Left hindlimb (tissue), 1 donor: ENCODE measurements at places on chromosomes 16 and 17.
A peak's percentile ranks its signal among the peaks of the same experiment; 100 is the strongest.

- DNase-seq = peak; percentile 98
Observed at GRCh38 chr17:57874434-57875289, 24.8 kb upstream of the MRPS23 start.

- DNase-seq = no peak
Observed at GRCh38 chr16:79862601-79863000, 262.1 kb upstream of the MAF start.

DNA sequence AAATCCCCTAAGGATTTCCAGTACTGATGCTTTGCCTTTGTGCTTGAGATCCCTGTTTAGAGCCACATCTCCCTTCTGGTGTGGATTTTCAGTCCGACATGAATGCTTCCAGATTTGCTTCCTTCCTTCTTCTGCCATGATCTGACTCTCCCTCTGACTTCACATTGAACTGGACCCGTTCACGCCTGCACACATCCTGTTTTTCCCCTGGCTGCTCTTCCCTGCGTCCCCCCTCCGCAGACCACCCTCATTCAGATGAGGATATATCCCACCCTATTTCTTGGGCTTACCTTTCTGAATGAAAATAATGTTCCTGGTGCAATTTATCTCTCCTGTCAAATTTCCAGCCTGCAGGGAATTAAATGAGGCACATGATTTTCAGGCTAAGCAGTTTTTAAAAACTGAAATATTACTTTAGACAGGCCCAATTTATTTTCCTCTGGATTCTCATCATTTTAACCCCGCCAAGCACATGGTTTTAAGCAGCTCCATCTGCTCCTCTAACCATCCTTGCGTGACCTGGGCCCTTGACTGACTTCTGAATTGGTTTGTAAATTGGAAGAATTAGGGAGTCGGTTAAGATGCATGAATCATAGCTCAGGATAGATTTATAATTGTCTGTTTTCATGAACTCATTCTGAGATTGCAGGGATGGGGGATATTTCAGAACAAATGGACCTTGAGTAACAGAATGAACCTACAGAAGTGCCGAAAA, 59.2 kb downstream of the BMERB1 start:
- peak; percentile 52 for DNase-seq

DNA sequence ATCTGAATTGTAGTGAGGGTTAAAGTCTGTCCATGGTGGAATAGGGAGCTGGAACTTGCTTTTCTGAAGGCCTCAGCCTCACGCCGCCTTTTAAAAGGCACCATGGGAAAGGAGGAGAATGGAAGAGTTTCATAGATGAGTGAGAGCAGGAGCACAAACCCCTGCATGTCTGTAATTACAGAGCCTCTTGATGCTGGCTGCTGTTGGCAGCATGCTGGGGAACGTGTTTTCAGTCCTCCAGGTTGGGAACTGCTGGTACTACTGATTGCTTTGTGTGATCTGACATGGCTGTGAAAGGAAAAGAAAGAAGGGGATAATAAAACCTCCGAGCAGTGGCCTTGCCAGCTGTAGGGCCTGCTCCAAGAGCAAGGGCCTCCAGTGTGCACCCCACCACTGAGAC, 16.8 kb upstream of the DYNLL2 start:
- no peak for DNase-seq

DNA sequence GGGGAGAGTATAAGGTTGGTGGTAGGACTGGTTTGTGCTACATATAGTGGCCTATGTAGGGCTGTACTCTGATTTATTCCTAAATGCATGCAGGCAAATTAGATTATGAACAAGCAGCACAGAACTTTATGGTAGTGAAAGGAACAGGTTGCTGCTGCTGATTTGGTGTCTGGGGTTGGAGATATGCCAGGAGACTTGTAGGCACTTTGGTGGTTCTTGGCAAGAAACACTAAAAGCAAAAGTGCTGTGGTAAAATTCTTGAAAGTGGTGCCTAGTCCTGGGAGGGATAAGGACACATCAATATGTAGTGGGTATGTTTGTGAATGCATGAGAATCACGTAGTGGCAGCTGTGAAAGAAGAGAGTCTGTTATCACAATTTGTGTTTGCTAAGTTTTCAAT, 2126.0 kb downstream of the TP53TG3F start:
- no peak for DNase-seq

GRCh38 chr16:86024210-86024609, 125.2 kb downstream of the IRF8 start:
- DNase-seq = no peak

- DNase-seq = no peak
Observed at GRCh38 chr16:14289692-14290340, 218.7 kb downstream of the MRTFB start.

- peak; percentile 43 for DNase-seq
Observed at GRCh38 chr17:19338031-19338990, 24.2 kb downstream of the B9D1 start.

GRCh38 chr17:39740357-39741111, 2.8 kb downstream of the GRB7 start:
- DNase-seq = peak; percentile 34

DNA sequence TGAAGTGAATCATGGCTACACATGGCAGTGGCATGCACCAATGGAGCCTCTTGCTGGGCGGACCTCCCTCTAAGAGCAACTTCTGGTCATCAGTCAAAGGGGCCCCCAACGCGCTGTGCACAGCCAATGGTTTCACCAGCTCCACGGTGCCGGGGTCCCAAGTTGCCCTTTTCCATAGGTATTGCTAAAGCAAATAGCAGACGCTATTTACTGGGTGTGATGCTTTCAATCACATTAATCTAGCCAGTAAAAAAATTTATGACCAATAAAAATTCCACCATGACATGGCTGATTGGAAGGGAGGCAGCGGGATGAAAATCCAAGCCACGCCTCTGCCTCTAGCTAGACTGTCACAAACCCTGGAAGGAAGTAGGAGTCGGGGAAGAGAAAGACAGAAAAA, 680.3 kb upstream of the SOX9 start:
- no peak for DNase-seq

GRCh38 chr17:82876602-82877379, 37.0 kb upstream of the ZNF750 start:
- DNase-seq = peak; percentile 85

- DNase-seq = no peak
Observed at GRCh38 chr17:728911-729310, 3.5 kb upstream of the TLCD3A start.

DNA sequence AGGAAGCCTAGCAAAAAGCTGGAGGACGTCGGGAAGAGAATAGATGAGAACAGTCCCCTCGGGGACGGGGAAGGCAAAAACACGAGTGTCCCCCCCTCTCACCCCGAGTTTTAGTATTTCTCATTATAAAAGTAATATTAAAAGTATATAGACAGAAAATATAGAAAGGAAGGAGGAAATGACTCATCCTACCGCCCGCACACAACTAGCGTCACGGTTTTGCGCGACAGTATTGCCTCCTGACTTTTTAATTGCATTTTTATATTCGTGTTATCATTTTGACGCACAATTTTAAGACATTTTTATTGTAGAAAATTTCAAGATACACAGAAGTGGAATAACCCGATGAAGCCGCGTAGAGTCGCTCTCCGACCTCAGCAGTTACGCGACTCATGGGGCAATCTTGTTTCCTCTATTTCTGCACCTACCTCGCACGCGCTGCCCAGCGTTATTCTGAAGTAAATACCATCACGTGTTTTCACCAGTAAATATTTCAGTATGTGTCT, 652 bp upstream of the SLC25A19 start:
- no peak for DNase-seq

DNA sequence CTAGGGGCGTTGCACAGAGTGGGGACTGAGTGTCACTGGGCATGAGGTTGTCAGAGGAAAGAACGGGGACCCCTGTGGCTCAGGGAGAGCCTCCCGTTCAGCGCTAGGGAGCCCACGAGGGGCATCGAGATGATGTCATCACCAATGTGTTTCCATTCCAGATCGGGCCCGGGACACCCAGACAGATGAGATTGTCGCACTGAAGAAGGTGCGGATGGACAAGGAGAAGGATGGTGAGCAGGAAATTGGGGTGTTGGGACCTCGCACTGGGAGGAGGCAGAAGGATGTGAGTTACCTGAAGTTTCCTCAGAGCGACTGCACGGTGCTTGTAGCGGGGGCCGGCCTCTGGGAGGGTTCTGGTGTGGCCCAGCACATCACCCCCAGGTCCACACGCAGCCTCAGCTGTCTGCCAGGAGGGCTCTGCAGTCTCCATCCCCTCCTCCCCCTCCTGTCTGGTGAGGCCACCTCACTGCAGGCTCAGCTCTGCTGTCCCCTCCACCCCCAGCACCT, 4.0 kb downstream of the CDK10 start:
- DNase-seq = no peak

DNA sequence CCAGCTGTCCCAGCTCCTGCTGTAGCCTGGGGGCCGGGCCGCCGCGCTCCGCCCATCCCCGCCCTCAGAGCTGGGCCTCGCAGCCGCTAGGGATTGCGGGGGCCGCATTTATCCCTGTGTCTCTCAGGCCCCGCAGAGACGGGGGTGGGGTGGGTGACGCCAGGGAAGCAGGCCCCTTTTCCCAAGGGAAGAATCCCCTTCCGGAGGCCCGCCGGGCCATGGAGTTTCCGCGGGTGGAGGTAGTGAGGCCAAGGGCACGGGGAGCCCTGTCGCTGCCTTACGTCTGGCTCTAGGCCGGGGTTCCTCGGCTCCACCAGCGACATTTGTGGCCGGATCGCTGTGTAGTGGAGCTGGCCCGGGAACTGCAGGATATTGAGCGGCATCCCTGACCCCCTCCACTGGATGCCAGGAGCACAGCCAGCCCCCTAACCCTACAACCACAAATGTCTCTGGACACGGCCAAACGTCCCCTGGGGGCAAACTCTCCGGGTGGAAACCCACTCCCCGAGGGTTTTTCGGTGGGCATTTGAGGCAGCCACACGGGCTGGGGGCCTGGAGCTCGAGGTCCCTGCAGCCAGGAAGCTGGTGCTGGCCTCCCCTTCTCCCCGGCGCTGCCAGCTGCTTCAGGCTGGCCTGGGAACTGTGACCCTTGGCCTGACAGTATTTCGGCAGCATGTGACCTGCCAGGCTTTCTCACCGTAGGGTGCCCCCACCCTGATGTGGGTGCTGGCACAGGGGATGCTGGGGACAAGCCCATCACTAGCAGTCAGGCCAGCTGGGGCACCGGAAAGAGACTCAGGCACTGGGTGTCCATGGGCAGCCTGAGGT, 12.0 kb upstream of the CD300A start:
- DNase-seq = no peak

GRCh38 chr16:78005881-78006280, 16.5 kb upstream of the CLEC3A start:
- DNase-seq = no peak

GRCh38 chr17:4405038-4405669, 28.6 kb upstream of the SPNS3 start:
- DNase-seq = no peak

- no peak for DNase-seq
Observed at GRCh38 chr17:72977771-72978417, 114.6 kb downstream of the SLC39A11 start.

- no peak for DNase-seq
Observed at GRCh38 chr16:11171757-11172299, 84.2 kb downstream of the SOCS1 start.

GRCh38 chr17:58811290-58811689, 55.6 kb downstream of the PPM1E start:
- DNase-seq = no peak

DNA sequence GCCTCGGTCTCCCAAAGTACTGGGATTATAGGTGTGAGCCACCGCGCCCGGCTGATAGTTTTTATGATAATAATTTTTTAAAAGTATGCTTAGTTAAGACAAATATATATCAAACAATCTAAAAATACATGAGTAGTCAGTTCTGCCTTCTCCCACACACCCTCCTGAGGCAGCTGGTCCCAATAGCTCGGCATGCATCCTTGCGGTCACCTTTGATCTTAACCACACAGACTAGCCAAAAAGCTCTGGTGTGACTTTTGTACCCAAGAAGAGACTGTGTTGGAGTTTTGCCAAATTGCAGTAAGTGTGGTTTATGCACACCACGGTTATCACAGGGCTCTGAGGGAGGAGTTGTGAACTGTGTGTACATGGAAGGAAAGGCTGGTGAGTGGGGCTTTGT, 25.6 kb downstream of the ATP6V0A1 start:
- DNase-seq = no peak

DNA sequence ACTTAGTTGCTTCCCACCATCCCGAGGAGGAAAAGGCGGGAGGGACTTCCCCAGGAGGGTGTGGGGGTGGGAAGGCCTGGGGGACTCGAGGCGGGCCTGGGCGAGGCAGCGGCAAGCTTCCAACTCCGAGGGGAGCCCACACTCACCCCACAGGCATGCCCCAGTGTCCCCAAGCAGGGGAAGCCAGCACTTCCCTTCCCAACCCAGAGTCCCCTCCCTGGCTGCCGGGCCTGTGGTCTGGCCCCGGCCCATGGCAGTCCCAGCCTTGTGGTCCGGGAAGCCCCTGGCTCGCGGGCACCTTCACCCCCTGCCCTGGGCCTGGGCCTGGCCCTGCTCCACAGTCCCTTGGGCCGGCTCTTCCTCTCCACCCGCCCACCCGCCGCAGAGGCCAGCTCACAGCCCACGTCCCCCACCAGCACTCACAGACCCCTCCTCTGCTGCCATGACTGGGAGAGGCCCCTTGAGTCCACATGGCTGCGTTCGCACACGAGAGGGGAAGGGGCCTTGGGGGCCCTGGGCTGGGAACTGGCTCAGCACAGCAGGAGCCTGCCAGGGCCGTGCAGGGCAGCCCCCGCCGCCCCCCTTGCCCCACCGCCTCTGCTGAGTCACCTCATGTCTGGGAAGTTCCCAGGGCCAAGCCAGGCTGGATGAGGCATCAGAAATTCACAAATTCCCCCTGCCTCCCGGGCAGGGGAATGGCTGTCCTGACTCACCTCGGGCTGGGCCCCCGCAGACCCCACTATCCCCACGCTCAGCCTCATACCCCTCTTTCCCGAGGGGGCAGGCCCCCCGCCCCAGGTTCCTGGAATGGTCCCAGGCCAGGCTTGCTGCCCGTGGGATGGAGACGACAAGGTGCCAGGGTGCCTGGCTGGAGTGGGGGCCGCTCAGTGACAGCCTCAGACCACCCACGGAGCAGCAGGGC, 27.8 kb downstream of the BAHCC1 start:
- peak; percentile 91 for DNase-seq

- peak; percentile 85 for DNase-seq
Observed at GRCh38 chr16:89167425-89167941, 4.1 kb upstream of the CDH15 start.

DNA sequence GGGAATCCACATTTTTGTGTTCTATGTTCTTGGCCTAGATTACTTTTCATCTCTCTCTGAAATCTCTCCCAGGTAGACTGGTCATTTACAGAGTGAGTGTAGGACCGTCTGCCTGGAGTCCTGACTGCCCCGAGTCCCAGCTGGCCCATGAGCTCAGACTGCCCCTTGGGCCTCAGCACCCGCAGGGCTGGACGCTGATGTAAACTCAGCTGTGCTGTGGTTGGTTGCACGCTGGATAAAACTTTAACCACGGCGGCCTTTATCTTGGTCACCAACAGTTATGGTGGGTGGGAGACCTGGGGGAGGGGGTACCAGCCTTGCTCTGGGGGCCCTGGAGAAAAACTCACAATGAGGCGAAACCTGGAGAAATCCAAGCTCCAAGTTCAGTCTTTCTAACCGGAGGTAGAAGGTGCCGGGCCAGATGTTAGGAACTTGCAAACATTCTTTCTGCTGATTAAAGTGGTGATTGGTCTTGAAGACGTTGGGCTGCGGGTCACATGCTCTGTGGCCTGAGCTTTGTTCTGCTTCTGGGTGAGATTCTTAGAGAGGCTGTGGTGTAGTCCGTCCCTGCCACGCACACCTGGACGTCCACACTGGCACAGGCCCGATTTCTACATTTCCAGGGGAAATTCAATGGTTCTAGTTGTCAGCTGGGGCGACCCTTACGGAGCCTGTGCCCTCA, 6.9 kb downstream of the METRNL start:
- no peak for DNase-seq

- DNase-seq = no peak
Observed at GRCh38 chr16:8935989-8936388, 27.7 kb downstream of the USP7 start.
